ENCODE measurements at places on chromosomes 3 and 15.

DNA sequence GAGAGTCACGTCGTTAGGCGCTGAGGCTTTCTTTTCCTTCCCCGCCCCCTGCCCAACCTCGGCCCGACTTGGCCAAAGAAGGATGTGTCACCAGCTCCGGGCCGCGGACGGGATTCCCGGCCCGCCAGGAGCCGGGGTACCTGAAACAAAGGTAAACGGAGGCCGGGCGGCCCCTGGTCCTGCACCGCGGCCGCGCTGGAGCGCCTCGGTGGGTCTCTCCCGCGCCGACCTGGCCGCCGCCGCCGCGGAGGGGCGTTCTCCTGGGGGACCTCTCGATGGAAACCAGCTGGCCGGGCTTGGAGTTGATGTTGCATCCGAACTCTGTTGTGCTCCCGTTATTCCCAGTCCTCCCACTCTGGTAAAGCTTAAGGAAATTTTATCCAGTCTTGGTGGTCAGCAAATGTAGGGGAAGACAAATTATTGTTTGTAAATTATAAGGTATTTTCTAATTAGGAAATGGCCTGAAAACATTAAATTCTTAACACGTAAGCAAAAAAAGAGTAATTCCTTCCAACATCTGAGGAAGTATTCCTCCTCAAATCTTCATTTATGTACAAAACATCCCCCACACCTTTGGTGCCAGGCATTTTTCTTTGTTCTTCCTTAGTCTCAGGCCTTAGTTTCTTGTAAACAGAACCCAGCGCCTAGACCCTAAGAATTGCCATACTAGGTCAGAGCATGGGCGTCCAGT is 888 bp downstream of the PPP2R3A start:
- no peak for DNase-seq

DNA sequence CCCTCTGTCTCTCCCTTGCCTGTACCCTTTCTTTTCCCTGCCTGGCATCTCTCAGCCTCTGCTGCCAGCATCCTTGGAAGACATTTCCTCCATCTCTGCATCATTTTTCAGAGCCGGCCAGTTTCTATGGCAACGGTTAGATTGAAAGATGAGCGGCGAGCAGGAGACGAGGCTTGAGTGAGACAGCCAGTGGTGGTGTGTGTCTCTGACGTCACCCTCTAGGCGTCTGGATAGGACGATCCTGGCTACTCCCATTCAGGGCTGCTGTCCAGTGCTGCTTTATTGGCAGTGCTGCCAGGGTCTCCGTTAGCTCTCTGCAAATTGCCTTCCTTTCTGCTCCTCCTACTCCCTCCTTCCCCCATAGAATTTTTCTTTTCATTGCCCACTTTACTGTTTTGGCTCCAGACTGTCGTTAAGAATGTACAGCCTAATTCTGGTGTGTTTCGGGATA is 57.9 kb downstream of the TRAK1 start:
- peak; percentile 46 for DNase-seq

- DNase-seq, result no peak
Measured at GRCh38 chr3:186870421-186871201, 28.1 kb downstream of the ADIPOQ start.

GRCh38 chr3:52217409-52217805 is 8.0 kb downstream of the TLR9 start:
- DNase-seq, result no peak

- DNase-seq, result no peak
Measured at GRCh38 chr15:52408823-52409222, 113.2 kb upstream of the MYO5C start.

- DNase-seq, result no peak
Measured at GRCh38 chr3:81195478-81195877, 566.0 kb downstream of the GBE1 start.

DNA sequence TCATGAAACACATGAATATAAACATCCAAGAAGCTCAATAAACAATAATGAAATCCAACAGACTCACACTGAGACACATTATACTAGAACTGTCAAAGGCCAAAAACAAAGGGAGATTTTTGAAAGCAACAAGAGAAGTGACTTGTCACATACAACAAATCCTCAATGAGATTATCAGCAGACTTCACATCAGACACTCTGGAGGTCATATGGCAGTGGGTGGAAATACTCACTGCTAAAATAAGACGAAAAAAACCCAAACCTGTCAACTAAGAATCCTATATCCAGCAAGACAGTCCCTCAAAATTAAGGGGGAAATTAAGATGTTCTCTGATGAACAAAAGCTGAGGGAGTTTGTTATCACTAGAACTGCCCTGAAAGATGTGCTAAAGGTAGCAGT is 125.4 kb upstream of the MELTF start:
- DNase-seq, result no peak

DNA sequence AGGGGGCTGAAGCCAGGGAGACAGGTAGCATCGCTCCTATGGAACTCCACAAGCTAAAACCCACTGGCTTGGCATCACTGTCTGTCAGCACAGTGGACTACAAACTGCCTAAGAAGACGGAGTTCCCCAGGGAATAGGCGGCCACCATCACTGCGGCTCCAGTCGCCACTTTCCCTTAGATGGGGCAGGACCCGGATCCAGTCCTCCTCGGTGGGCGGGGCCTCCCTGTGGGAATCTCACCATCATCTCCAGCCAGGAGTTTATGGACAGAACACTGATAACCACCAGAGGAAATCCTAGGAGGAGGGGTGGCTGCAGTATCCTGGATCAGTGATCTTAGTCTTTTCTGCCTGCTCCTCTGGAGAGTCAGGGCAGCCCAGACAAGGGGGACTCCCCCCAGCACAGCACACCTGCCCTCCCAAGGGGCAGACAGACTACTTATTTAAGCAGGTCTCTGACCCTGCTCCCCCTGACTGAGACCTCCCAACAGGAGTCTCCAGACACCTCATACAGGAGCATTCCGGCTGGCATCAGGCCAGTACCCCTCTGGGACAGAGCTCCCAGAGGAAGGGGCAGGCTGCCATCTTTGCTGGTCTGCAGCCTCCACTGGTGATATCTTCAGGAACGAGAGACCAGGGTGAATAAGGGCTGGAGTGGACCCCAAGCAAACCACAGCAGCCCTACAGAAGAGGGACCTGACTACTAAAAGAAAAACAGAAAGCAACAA is 435.6 kb upstream of the RASGRP1 start:
- DNase-seq, result no peak

DNA sequence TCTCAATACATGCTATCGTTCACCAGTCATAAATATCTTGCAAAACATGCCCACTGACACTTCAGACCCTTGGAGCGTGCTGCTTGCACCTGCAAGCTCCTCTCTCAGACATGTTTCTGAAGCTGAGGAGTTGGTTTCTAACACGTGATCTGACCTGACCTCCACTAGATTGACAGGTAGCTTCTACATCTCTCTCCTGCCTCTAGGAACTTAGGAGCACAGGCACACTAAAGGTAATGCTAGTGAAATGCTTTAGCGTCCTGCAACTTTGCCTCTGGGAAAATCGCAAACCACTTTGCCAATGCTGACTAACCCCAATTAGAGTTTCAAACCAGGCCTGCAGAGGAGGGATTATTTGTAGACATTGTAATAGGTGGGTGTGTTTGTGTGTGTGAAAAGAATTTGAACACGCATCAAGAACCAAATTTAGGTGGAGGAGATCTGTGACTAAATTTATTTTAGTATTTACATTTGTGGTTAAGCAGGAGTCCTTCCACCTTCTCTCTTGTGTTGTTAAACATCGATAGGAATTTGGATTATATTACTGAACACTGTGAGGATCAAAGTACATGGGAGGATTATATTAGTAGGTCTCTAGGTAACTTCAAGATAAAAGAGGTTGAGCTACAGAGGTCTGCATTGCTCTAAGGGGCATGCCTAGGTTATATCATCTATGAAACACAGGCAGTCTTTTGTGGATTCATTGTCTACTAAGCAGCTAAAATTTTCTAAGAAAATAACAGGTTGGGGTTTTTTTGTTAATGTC is 86.7 kb upstream of the ZBED2 start:
- no peak for DNase-seq

- DNase-seq, result no peak
Measured at GRCh38 chr3:68535782-68536181, 396.6 kb downstream of the TAFA4 start.

Measured in activated CD8-positive, alpha-beta memory T cell treated with anti-CD3 and anti-CD28 coated beads for 24 hours (primary cell).